ENCODE measurements at places on chromosomes 6 and 20. TPM values are rescaled to one million over a fixed set of nuclear protein-coding genes. Genes with fewer than 3 reads are reported as not detected.

The RPN2 gene
- 94.9 TPM for total RNA-seq

DNA sequence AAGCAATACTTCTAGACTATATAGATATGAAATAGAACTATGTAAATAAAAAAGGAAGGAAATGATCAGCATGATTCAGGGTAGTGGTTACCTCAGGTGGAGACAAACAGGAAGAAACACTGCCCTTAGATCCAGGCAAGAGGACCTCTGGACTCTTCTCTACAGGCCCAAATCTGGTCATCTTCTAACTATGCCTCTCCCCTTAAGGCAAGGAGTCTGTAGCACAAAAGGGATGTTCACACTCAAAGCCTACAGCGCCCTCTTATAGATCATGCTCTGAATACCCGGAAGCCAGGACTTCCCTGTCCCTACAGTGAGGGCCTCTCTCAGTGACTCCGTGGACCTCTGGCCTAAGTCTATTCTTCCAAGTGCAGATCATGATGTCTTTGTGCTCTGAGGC lies 30.4 kb upstream of the HIVEP2 start:
- DNase-seq = no peak

GRCh38 chr6:48957781-48958180 lies 505.3 kb downstream of the MMUT start:
- DNase-seq = no peak

DNA sequence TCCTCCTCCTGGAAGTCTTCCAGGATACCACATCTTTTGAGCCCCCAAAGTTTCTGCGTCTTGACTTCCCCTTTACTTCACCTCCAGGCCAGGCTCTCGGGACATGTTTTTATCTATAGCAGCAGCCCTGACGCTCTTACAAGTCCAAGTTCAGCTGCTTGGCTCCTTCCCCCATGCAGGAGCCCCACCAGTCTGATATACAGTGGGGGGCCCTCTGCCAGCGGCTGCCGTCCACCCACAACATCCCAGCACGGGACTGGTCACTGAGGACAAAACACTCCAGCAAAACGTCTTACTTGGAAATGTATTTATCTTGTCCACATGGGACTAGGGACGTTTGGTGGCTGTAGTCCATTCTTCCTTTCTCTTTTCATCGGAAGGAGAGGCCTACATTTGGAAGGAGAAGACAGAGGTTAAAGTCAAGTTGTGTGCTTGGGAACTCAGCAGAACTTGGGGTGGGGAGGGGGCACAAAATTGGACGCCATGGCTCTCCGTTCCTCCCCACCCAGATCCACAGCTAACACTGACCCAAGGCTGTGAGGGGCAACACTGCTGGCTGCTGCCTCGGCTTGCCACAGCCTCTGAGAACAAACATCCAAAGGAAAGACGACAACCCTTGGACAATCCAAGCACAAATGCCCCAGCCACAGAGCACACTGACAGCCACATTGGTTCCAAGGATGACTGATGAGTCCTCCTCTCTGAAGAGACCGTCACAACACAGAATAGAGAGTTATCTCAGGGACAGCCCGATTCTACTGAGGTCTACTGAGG lies 79.2 kb downstream of the PRND start:
- DNase-seq = no peak

GRCh38 chr20:20812136-20812535 lies 99.7 kb upstream of the RALGAPA2 start:
- no peak for DNase-seq

- no peak for DNase-seq
Measured at GRCh38 chr6:78551361-78551760, 316.0 kb upstream of the IRAK1BP1 start.

DNA sequence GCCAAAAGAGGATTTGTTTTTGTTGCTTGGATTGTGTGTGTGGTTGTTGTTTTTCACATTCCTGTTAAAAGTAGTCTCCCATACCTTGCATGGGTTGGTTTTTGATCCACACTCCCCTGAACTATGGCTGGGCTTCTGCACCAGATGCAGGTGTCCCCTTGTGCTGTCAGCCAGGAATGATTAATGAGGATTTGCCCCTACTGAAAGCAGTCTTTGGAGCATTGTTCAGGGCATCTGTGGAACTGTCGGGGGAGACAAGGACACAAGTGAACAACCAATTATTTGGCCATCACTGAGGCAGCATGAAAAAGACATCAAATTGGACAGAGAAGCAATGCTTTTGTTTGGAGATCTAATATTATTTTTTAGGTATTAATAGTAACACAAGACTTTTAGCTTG lies 373.2 kb upstream of the MMS22L start:
- DNase-seq = no peak

The MACROD2 gene
- total RNA-seq = 1.6 TPM

The ECT2L gene
- total RNA-seq = 10.5 TPM

DNA sequence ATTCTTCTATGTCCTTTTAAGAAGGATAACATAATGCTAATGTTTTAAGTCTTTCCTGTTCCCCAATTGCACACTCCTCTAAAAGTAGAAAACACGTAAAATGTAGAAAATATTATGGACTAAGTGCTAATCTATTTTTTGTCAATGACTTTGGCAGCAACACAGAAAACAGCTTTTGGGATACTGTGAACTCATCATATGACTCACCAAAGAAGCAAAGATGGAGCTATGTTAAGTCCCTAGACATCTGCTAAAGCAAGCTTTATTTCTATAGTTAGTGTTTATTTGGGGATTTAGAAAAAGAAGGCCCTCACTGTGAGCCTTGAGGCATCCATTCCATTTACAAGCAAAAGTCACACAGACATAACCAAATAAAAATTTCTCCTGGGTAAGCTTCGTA lies 23.0 kb downstream of the OPN5 start:
- DNase-seq = no peak

- no peak for DNase-seq
Measured at GRCh38 chr6:3135668-3136291, 17.3 kb downstream of the BPHL start.

DNA sequence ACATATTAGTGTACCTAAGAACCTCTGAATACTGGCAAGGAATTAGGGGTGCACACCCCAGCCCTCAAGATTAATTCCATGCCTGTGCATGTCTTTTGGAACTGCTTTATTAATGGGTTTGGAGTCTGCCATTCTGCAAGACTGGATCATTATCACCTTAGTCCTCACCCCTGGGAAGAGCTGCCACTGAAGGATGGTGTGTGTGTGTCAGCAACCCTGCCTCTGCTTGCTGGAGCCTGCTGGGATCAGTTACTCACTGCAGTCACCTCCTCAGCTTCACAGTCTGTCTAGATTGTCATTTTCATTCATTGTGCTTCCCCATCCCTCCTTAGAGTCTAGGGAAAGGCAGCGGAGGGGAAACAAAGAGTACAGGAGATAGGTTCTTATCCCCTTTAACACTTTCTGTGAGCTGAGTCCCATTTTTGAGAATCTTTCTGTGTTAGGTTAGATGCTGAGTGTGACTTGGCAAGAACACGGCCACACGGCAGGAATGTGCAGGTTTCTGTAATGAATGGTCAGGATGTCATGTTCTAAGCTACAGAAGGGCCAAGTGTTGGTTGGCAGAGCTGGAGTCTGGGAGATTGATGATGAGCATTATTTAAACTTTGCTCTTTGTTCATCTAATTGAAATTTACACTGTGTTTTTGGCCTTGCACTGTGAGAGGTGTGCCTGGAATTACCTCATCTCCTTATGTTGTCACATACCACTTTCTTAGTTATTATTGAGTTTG lies 21.1 kb downstream of the GHRH start:
- peak; percentile 33 for DNase-seq

GRCh38 chr20:47711046-47711752 lies 74.1 kb downstream of the SULF2 start:
- no peak for DNase-seq

The CPXM1 gene
- total RNA-seq = 0.19 TPM

The COL11A2 gene
- total RNA-seq = 1.7 TPM

The AK9 gene
- 8.3 TPM for total RNA-seq

DNA sequence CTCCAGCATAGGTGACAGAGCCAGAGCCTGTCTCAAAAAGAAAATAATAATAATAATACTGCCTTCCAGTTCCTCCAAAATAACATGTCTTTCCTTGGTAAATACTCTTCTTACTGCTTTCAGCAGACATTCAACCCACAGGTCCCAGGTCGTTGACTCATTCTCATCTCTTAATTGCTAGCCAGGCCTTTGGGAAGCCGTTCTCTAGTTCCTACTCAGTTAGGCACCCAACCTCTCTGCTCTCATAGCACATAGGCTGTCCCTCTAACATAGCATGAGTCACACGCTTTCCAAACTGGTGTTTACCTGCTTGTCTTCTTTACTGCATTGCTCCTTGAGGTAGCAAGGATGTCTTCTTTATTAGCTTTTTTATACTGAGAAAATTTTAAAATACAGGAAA lies 98.8 kb downstream of the LAMA2 start:
- no peak for DNase-seq

- DNase-seq = no peak
Measured at GRCh38 chr6:25717866-25718740, 36.4 kb upstream of the SLC17A4 start.

DNA sequence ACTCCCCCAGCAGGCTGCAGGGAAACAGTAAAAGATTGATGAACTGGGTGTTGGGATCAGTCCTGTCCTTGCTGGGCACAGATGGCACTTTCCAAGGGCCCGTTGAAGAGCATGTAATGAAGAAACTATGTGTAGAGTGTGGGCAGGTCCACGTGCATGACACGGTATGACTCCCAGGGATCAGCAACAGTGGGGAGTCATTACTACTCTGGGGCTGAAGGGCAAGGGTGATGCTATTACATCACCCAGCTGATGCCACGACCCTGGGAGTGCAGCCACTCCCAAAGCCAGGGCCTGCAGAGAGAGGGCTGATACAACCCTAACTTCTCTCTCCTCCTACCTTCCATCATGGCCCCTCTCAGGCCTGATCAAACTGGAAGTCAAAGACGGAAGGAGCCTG lies 20.1 kb downstream of the KCNK17 start:
- no peak for DNase-seq

The SLC22A16 gene
- not detected for total RNA-seq

DNA sequence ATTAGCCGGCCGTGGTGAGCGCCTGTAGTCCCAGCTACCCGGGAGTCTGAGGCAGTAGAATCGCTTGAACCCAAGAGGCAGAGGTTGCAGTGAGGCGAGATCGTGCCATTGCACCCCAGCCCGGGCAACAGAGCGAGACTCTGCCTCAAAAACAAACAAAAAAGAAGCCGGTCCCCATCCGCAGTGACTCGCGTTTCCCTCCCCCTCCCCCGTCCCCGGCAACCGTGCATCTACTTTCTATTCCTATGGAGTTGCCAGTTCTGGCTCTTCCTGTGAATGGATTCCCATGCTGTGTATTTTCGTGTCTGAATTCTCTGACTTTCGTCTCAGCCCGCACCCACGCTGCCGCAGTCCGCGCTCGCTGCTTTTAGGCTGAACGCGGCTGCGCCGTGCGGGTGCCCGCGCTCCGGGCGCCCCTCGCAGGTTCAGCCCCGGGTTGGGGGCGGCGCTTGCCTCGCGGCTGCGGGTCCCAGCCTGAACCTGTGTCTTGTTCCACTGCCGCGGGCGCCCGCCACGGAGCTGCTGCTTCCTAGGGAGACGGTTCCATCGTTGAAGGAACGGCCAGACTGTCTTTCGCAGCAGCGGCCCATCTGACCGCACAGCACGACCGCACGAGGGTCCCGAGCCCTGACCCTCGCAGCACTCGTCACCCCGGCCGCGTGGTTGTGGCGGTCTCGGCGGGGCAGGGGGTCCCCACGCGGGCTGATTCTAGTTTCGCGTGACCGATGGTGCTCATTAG lies 1.1 kb upstream of the MRGBP start:
- DNase-seq = no peak

- no peak for DNase-seq
Measured at GRCh38 chr6:137370871-137371633, 123.1 kb downstream of the OLIG3 start.

DNA sequence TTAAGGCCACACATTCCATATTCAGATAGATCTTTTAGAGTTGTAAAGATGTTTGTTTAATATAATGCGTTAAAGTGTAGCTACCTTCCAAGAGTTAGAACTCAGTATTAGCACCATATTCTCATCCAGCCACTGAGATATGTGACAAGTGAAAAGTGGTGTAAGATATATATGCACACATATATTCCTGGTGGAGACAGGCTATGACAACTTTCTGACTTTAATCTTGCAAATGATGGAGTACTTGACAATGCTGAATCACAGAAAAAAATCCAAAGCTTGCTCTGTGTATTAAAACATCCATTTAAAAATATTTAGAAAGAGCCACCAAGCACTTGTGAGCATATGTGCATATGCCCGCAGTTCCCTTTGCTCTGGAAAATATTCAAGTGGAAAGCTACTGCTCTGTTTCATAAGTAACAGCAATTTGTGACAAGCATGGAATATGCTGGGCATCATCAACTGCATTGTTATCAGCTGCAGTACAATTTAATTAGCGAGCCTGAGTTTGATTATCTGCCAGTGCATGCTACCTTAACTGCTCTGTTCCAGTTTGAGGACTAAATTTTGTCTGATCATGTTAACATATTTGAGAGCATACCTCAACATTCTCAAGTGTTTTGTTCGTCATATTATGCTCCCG lies 64.8 kb downstream of the VIP start:
- DNase-seq = no peak

DNA sequence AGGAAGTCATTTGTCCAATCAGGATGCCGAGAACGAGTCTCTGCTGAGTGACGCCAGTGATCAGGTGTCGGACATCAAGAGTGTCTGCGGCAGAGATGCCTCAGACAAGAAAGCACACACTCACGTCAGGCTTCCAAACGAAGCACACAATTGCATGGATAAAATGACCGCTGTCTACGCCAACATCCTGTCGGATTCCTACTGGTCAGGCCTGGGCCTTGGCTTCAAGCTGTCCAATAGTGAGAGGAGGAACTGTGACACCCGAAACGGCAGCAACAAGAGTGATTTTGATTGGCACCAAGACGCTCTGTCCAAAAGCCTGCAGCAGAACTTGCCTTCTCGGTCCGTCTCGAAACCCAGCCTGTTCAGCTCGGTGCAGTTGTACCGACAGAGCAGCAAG lies 281.5 kb downstream of the TSHZ2 start:
- no peak for DNase-seq

The FBXO30 gene
- total RNA-seq = 15.6 TPM

The HSPA1L gene
- 2.4 TPM for total RNA-seq

The THBD gene
- 27.0 TPM for total RNA-seq

DNA sequence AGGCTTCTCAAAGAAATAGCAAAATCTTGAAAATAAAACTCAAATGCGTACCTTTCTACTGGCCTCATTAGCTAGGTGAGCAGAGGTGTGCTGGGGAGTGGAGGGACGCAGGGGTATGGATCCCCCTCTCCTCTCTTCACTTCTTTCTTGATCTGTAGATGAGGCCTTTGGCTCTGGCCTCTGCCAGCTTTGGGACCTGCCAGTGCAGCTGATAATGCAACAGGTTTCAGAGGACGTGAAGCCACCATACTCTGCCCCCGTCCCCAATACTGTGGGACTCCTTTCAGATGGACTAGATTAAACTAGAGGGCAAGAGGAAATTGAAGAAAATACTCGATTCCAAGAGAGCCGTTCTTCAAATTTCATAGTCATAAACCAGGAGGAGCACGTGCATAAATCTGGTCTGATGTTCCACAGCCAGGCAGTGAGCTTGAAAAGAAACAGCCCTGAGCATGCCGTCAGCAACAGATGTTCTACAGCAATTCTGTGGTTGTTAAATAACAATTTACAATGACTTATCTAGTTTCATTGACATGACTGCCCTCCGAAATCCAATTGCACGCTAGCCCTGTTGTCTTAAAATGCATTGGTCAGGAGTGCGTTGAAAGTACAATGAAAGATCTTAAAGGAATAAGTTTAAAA lies 245.3 kb upstream of the FOXQ1 start:
- no peak for DNase-seq

GRCh38 chr6:168371618-168371980 lies 52.0 kb upstream of the DACT2 start:
- DNase-seq = no peak

GRCh38 chr6:111660531-111660930 lies 54.9 kb upstream of the TRAF3IP2 start:
- no peak for DNase-seq

All from cardiac septum (tissue), 1 donor.